Mesenteric fat pad (tissue), 1 donor: ENCODE measurements at places on chromosomes 7 and 10. TPM values are rescaled to one million over a fixed set of nuclear protein-coding genes. Genes with fewer than 3 reads are reported as not detected.

The SPDYE9 gene
- not detected for total RNA-seq

The STOX1 gene
- 8.1 TPM for total RNA-seq

The CLCN1 gene
- total RNA-seq: 0.22 TPM

The GPC2 gene
- total RNA-seq: 1.2 TPM

The PHKG1 gene
- 2.8 TPM for total RNA-seq

The GPER1 gene
- total RNA-seq: 8.1 TPM

The CYP2C19 gene
- total RNA-seq: 0.19 TPM

The LRRTM3 gene
- total RNA-seq: not detected

The ETV1 gene
- total RNA-seq: 5.7 TPM

The DGKI gene
- 10.1 TPM for total RNA-seq

The SH2D4B gene
- 0.35 TPM for total RNA-seq

The CADPS2 gene
- 9.7 TPM for total RNA-seq

The SLC29A4 gene
- total RNA-seq: 38.2 TPM

DNA sequence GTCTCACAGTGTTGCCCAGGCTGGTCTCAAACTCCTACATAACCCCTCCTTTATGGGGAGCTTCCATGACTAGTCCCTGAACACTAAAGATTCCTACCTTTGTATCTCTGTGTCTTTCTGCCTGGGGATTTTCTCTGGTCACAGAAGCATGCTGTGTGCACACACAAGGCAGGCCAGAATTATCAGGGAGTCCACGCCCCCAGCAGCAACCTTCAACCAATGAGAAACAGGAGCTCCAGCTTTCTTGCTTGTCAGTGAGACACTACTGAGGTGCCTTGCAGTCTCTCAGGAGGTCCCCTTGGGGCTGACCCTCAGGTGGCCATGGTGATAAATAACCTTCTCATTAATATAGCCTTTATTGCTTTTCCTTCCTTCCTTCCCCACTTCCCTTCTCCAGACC, 45.1 kb upstream of the AUTS2 start:
- DNase-seq: peak; percentile 35

DNA sequence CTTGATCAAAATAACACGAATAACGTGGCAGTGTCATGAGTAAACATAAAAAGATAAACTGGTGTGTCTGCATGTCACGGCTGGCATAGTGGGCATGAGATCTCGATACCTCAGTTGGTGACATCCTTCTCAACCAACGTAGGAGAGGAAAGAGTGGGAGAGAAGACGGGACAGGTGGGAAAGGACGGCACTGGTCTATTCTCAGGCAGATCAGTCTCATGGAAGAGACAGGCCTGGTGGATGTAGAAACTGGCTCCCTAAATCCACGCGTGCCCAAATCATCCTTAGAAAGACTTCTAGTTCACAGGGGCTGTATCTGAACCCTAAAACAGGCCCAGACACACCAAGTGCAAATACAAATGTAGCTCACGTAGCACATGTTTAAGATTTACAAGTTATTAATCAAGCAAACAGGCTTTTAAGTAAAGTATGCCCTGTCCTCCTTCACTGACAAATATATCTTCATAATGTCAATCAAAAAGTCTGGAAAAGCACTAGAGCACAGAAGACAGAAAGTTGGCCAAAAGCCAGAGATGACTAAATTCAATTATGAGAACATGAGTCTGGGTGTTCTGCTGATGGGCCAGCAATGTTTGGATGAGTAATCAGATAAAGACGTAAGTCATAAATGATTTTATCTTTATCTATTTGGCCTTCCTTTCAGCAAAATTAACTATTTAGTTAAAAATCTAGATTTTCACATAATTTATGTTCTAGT, 56.3 kb downstream of the SFMBT2 start:
- DNase-seq: no peak

DNA sequence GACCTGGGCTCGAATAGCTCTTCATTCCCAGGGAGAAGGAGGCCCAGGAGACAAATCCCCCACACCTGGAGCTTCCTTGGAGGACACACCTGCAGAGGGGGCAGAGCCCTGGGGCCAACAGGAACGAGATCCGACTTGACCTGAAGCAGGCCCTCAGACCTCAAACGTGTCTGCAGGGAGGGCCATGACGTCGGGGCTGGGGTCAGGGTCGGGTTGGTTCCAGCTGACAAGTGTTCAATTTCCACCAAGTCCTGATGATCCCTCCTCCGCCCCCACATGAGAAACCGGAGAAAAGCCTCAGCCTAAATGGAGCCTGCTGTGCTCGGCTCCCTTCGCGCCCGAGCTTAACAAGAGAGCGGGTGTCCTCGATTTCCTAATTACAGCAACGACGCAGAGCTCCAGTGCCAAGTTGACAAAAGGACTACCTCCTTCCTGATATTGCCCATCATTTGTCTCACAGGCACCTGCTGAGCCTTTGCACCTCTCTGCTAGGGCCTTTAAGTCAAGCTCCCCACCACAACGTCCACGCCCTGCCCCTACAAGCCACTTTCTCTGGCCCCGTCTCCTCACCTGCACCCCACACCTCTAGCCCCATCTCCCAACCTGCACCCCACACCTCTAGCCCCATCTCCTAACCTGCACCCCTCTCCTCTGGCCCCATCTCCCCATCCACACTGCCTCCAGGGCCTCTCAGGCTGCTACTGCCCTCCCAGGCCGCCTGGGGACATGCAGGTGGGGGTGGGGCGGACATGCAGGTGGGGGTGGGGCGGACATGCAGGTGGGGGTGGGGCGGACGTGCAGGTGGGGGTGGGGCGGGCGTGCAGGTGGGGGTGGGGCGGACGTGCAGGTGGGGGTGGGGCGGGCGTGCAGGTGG, 519.4 kb downstream of the GLRX3 start:
- no peak for DNase-seq

DNA sequence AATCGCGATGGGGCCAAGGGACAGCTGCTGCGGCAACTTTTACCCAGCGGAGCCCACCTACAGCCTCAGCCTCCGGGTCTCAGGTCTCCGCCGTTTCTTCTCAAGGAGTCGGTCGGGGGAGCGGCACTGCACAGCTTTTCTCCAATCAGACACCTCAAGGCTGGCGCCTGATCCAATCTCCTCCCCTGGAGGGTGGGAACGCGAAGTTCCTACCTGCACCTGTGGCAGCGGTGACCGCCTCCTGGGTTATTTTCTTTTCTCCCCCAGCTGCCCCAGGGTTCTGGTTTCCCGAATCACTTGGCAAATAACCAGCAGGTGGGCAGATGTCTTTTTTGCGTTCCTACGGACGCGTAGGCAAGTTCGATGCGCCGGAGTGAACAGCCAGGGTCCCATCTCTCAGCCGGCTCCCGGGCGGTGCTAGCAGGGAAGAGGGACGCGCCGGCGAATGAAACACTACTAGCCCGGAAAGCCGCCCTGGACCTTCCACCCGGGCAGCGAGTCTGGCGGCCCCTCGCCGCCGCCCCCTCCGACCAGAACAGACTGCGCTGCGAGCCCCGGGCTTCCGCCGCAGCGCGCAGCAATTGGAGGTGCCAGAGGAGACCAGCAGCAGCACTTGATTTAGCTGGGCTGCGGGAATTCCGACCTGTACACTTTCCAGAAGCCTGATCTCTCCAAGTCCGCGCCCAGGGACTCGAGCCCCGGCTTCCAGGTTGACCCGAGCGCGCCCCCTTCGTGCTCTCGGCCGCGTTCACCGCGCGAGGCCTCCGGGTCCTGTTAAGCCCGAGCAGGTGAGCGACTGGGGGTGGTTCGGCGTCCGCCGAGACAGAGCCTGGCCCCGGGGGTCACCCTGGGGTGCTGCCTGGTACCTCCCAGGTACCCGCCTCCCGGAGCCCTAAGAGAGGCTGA, at the start of gene PRR15:
Gene PRR15 (plus strand): TSS at position 246 of the 906 bp plus-strand sequence. CDS start 2,495 bp downstream, outside the sequence.
- no peak for DNase-seq

GRCh38 chr7:156179872-156180390, 367.7 kb upstream of the SHH start:
- no peak for DNase-seq

- no peak for DNase-seq
Measured at GRCh38 chr7:79308192-79308591, 145.3 kb downstream of the MAGI2 start.

GRCh38 chr10:116688241-116688711, 54.1 kb downstream of the HSPA12A start:
- DNase-seq: peak; percentile 43

GRCh38 chr10:63716016-63716580, 194.9 kb downstream of the REEP3 start:
- no peak for DNase-seq

GRCh38 chr10:16690417-16690816, 126.8 kb downstream of the RSU1 start:
- no peak for DNase-seq

- no peak for DNase-seq
Measured at GRCh38 chr10:29828956-29829355, 194.2 kb upstream of the SVIL start.

- no peak for DNase-seq
Measured at GRCh38 chr10:60706146-60706545, 72.1 kb upstream of the CDK1 start.

- no peak for DNase-seq
Measured at GRCh38 chr7:91519241-91520158, 255.3 kb downstream of the FZD1 start.

- no peak for DNase-seq
Measured at GRCh38 chr10:5774987-5775620, 38.1 kb downstream of the GDI2 start.

DNA sequence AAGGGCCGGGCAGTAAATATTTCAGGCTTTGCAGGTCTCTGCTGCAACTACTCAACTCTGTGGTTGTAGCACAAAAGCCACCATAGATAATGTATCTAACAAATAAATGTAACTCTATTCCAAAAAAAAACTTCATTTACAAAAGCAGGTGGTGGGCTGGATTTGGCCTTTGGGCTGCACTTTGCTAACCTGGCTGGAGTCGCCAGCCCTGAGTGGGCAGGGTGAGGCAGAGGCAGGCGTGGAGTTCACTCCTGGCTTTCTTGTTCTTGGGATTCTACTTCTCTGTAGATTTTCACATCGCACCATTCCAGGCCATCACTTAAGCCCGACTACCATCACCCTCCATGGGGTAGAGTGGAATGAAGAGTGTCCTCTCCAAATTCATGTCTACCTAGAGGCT, 367.6 kb upstream of the MGMT start:
- no peak for DNase-seq

- DNase-seq: no peak
Measured at GRCh38 chr7:138049505-138050116, 26.6 kb upstream of the AKR1D1 start.

- no peak for DNase-seq
Measured at GRCh38 chr10:34205452-34205851, 609.6 kb downstream of the PARD3 start.

DNA sequence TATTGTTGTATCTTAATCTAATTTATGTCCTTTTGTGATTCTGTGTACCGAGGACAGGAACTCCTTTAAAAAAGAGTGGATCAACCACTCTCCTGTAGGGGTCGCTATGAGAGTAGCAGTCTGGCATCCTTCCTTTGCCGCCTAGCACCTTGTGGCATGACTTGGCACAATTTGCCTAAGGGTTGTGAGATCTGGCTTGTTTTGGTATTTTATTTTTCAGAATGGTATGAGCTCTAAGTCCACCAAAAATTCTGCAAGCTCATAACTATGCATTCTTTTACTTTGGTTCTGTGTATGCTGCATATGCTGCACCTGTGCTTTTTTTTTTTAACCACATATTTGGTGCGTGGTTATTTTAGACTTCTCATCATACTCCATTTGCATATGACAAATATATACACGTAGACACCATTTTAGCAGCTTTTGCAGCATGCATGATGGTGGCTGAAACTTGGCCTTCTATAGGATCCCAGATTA, 112.8 kb downstream of the CDK14 start:
- no peak for DNase-seq

- DNase-seq: no peak
Measured at GRCh38 chr10:76649723-76650127, 987.9 kb downstream of the KCNMA1 start.

DNA sequence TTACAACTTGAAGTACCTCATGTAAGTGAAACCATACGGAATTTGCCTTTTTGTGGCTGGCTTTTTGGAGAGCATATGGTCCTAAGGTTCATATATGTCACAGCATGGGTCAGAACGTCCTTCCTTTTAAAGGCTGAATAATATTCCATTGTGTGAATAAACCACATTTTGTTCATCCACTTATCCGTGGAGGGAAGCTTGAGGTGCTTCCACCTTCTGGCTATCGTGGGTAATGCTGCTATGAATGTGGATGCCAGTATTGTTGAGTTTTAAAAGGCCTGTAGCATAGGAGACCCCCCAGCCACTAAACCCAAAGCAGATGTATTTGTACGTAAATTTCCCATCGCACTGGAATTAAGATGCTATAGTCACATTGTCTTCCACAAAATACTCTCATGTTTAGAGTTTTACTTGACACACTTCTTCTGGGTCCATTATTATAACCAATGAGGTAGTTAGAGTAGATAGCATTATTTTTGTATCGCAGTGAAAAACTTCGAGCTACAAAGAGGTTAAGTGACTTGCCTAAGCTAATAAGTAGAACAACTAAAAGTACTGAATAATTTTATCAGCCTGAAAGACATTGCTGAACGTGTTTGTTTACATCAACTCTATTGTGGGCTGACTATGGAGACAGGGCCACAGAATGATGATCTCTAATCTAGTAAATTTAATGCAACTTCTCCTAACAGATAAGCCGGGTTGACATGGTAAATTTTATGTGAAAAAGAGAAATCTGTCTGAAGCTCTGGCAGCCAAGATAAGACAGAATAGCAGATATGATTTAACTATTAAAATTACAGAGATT, 183.0 kb upstream of the CTBP2 start:
- DNase-seq: no peak

GRCh38 chr7:129951226-129952085, 1.3 kb downstream of the UBE2H start:
- DNase-seq: peak; percentile 43

GRCh38 chr10:100774223-100774622, 28.8 kb downstream of the PAX2 start:
- DNase-seq: peak; percentile 81

- no peak for DNase-seq
Measured at GRCh38 chr7:109246330-109247077, 676.8 kb downstream of the DNAJB9 start.

DNA sequence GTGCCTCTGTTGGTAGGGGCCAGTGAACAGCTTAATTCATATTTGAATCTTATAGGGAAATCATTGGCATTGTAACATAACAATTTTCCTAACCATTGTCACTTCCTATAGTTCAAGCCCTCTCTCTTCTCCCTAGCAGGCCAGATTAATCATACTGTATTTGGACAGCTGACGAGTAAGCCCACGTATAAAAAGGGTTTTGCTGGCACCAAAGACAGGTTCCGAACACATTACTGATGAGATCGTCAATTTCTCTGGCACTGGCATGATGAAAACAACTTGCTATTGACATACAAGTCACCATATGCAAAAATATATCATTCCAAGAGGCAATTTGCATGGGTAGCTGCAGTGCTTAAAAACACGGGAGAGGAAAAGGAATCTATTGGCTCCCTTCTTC, 891.1 kb upstream of the AUTS2 start:
- no peak for DNase-seq

GRCh38 chr10:115092555-115093285, 445 bp upstream of the ATRNL1 start:
- no peak for DNase-seq

GRCh38 chr7:120475994-120476393, 203.0 kb downstream of the KCND2 start:
- no peak for DNase-seq
